ENCODE measurements at places on chromosomes 1 and 21.

- DNase-seq, result no peak
These were observed 19.9 kb downstream of the IL10RB start for GRCh38 chr21:33286076-33286475.

DNA sequence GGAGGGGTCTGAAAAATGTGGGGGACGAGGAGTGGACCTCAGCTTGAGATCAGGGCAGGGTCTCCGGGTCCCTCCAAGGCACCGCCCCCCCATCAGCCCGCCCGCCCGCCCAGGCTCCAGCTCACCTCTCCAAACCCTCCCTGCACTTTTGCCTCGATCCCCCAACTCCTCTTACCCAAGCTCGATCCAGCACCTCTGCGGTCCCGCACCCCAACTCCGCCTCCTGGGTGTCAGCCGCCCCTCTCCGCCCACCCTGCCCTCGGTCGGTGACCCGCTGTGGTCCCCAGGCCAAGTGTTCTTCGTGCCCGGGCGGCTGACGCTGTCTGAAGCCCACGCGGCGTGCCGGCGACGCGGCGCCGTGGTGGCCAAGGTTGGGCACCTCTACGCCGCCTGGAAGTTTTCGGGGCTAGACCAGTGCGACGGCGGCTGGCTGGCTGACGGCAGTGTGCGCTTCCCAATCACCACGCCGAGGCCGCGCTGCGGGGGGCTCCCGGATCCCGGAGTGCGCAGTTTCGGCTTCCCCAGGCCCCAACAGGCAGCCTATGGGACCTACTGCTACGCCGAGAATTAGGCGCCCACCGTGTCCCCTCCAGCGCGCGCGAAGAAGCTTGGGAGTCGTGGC, 5.7 kb downstream of the HAPLN2 start:
- DNase-seq, result no peak

DNA sequence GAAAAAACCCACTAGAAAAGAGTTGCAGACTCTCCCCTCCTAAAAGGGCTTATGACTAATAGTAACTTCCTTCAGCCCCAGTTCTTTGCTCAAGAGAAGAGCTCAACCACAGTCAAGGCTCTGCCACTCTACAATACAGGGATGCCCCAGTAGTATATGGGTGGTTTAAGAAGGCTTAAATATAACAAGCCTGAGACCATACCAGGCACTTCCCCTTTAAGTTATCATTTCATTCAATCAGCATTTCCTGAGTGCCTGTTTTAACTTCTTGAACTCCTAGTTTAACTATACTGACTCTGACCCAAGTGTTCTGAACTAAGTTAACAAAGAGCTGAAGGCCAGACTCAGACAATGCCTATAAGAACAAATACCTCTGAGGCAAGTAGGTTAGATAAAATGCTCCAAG, 19.8 kb downstream of the PRPF38A start:
- no peak for DNase-seq

- DNase-seq, result no peak
These were observed 21.2 kb downstream of the CRNN start for GRCh38 chr1:152392909-152393308.

DNA sequence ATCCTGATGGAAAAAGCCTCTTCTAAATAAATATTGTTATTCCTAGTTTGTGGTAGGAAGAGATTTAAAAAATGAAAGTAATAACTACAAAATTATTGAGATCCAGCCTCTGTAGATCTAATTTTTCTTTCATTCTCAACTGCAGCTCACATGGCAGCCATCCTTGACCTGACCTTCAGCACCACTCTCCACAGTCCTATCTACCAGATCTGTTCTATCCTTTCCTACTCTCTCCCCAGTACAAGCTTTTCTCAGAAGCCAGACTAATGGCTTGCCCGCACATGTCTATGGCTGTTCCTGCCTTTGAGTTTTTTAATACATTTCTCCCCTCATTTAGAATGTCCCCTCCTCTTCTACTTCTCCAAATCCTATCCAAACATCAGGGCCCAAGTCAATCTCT, 51.5 kb downstream of the MACO1 start:
- no peak for DNase-seq

- DNase-seq, result no peak
These were observed 16.2 kb downstream of the RHOU start for GRCh38 chr1:228751360-228752098.

DNA sequence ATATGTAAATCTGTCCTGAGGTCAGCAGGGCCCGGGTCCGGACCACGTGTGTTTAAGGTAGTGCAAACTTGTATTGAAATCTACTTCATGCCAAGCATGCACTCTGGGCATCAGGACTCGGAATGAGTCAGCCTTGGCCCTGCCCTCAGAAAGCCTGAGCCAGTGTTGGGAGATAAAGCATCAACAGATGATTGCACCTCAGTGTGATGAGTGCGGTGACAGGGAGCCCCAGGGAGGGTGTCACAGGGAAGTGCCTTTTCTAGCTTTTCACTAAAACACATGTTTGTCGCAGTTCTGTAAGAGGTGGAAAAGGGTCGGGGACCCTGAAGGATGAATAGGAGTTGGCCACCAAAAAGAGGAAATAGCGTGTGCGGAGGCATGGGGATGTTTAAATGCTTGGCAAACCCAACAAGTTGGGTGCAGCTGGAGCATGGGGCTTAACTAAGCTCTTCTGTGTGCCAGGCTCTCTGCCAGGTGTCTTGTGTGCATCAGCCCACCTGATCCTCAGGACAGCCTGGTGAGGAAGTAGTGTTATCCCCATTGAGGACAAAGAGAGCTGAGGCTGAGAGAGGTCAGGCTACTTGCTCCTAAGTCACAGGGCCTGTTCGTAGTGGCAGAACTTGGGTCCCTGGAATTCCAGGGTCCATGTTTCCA, 48.2 kb upstream of the EPB41 start:
- DNase-seq, result peak; percentile 9

GRCh38 chr1:168387781-168388760, 107.4 kb downstream of the TBX19 start:
- no peak for DNase-seq

- peak; percentile 36 for DNase-seq
These were observed 33.8 kb upstream of the RPL11 start for GRCh38 chr1:23657659-23658275.

DNA sequence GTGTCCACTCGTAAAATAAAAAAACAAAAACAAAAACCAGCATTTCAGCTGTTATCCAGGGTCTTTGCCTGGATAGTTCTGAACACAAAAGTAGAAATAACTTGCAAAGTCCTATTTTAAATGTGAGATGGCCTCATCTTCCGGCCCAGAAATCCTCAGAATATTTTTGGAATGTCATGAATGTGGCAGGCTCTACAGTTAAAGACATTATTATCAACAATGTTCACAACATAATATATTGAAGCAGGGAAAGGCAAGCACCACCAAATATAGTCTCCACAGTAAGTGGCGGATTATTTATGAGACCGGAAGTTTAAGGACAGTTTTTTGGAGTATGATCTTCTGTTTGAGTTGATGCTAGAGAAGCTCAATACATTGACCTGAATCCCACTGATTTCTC, 1.2 kb upstream of the C1orf198 start:
- no peak for DNase-seq

DNA sequence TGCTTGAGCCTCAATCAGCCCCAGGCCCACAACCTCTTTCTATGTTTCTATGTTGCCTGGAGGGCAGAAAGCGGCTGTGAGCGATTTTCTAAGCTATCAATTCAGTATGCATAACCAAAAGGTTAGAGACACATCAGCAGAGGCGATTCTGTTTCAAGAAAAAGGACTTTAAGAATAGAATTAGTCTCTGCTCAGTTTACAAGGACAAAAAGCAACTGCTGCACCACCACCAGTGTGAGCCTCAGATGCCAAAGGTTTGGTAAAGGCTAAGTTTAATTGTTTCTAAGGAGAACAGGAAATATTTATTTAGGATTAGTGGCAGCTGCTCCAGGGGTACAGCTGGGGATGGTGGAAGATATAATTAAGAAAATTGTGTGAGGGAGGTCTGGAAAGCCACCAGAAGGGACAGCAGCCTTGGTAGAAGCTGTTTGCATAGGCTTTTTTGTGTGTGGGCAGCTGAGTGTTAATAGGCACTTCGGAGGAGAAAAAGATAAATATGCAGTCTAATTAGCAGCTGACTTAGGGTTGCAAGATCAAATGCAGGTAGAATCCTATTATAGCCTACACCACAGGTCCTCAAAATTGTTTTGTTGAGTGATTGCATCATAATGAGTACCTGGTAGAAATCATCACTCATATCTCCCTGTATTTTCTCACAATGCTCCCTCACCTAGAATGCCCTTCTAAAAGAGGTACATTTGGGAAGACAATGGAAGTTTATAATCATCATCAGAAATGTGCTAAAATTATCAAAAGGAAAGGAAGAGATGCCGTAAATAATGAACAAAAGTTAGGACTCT, 35.8 kb downstream of the ZC3H11B start:
- DNase-seq, result peak; percentile 52

GRCh38 chr1:182707122-182707521, 22.7 kb upstream of the RGS8 start:
- no peak for DNase-seq

DNA sequence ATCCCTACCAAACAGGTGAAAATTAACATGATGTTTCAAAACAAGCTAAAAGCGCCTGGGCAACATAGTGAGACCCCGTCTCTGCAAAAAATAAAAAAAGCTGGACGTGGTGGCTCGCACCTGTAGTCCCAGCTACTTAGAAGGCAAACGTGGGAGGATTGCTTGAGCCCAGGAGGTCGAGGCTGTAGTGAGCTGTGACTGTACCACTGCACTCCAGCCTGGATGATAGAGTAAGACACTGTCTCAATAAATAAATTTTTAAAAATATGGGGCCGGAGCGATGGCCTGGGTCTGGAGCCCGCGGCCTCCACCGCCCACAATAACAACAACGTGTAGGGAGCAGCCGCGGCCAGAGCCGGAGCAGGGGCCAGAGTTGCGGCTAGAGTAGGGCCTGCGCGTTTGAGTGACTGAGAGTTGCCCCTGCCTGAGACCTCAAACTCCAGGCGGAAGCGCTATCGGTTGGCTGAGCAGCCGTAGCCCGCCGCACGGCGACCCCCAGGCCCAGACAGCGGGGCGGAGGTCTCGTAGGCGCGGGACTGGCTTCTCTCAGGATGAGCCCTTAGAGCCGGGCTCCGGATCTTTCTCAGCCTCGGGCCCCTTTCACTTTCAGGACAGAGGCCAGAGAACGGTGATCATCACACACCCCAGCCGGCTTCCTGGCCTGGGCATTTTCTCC, 41.4 kb downstream of the ZMYM1 start:
- DNase-seq, result no peak

- no peak for DNase-seq
These were observed 199.1 kb downstream of the USP25 start for GRCh38 chr21:15928686-15929425.

DNA sequence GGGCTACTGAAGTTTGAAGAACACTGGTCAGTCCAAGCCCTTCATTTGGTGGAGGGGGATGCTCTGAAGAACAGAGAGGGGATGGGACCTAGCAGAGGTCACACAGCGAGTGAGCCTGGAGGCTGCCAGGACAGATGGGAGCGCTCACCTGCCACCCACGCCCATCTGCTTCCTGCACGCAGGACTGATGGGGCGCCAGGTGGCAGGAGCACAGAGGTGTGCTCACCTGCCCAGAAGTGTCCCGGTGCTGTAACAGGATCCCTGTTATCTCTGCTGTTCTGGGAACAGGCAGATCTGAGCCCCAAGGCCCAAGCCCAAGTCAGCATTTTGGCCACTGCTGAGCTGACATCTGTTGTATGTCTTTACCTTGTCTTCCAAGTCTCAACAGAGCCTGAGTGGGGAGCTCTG, 40.5 kb downstream of the EPHB2 start:
- DNase-seq, result no peak

DNA sequence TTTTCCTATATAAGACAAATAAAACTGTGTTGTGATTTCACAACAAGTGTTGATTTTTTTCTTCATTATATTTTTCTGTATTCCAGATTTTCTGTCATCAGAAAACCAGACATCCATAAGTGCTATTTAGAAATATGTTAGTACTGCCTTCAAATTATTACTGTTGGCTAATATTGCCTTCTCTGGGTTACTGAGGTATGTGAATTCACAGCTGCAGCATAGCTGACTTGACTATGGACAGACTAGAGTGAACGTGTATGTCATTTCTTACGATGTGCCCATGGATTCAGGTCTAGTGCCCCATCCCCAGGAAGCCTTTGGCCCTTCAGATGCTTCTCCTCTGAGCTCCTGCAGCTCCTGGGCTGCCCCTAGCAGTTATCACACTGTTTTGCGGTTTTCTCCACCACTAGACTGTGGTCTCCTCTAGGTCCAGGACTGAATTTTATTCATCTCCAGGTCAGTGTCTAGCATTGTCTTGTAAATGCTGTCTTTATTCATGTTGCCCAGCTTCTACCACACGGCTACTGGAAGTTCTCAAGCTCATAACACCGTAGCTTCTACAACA, 118.5 kb downstream of the FGGY start:
- DNase-seq, result no peak

GRCh38 chr1:84330125-84330984, 28.8 kb downstream of the SAMD13 start:
- no peak for DNase-seq

DNA sequence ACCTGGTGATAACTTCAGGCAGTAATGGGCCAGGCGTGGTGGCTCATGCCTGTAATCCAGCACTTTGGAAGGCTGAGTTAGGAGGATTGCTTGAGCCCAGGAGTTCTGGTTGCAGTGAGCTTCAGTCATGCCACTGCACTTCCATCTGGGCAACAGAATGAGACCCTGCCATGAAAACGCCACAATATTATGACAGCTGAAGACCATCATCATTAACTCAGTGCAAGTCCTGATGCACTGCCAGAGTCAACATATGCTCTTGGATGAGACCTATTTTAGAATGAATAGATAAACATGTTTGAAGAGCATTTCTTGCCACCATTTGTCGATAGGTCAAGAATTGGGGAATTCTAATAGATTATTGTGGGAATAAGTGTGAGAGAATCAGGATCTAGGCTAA, 26.4 kb downstream of the HENMT1 start:
- no peak for DNase-seq

GRCh38 chr21:38505654-38506523, 7.6 kb upstream of the ERG start:
- DNase-seq, result peak; percentile 40

GRCh38 chr1:30029677-30030076, 693.7 kb downstream of the MATN1 start:
- no peak for DNase-seq

Data from NCI-H524 (cell line).